ENCODE measurements at places on chromosomes 3 and 15.

DNA sequence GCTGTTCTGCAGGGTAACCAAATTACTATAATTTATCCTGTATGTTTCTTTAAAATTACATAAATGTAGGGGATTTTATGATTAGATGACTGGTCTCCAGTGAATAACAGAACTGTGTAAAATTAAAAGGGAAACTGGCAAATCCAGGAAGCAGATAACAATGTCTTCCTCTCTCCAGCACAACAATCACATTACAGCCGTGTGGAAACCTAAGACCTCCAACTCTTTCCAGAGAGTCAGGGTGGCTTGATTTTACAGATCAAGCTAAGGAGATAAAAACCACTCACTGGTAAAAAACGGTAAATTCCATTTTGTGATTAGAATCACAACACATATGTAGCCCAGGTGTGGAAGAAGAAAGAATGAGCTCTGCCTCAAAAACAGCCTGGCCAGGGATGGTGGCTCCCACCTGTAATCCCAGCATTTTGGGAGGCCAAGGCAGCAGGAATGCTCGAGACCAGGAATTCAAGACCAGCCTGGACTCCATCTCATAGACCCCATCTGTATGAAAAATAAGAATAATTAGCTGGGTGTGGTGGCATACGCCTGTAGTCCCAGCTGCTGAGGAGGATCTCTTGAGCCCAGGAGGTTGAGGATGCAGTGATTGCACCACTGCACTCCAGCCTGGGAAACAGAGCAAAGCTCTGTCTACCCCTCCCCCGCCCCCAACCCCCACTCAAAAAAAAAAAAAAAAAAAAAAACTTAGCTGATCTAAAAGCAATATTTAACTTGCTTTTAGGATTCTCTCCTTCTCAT, 29.0 kb downstream of the IL17RD start:
- no peak for DNase-seq

GRCh38 chr15:82297546-82297945, 34.9 kb downstream of the SAXO2 start:
- DNase-seq = no peak

DNA sequence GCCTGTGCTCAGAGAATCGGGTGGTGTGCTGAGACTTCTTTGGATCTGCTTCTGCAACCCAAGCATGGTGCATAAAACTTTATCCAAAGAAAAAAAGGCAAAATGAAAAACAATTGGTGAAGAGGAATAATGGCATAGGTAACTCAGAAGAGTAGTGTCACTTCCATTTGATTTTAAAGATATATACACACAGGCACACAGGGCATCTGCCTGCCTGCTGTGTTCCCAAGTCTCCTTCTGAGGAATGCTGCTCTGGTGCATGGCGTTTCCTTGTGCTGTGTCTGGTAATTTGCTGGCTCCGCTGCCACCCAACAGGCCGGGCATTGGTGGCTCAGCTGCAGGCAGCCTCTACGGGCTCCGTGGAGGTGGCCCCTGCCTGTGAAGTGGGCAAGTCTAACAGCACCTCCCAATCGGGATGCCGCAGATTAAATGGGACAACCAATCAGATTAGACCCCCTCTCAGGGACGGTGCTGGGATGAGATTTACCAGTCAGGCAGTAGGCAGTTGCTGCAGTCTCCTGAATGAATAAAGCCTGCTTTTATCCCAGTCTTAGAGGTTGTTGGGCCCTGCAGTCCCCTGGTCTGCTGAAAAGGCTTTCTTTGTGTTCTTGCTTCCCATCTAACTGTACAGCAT, 253.7 kb upstream of the RASGRP1 start:
- no peak for DNase-seq

- no peak for DNase-seq
These were observed 316.9 kb upstream of the ICE2 start for GRCh38 chr15:60795889-60796288.

DNA sequence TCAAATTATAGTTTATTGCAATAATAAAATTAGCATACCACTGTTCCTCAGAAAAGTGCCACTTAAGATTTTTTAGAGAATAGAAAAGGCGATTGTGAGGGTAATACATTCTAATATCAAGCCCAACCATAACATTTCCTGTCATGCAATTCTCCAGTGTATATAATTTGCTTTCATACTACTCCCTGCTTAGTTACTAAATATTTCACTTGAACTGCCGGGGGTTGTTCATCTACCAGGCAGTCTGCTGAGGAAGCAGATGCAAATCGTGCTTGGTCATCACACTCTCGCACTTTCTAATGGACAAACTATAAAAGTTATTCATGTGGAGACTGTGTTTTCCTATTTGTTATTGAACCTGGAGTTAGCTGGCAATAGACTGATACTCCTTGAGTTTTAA, 645.6 kb upstream of the CBLB start:
- DNase-seq = no peak

GRCh38 chr3:116553355-116553754, 108.1 kb upstream of the LSAMP start:
- no peak for DNase-seq

DNA sequence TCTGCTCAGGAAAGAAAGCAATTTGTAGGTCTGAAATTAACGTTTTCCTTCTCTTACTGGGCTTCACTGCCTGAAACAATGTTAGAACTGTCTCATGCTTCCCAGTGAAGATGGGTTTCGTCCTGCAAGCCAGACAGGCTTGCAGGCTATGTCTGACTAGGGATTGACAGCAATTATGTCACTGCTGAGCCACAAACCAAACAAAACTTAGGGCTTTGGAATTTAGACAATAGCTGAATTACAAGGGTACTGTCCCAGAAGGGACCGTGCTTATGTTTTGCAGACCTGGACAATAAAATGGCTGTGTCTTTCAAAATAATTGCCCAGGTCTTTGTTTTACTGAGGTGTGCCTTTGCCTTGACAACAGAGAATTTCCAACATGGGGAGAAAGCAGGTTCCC, 46.3 kb upstream of the CCDC80 start:
- no peak for DNase-seq

- DNase-seq = no peak
These were observed 6.3 kb upstream of the CCDC54 start for GRCh38 chr3:107370907-107371306.

DNA sequence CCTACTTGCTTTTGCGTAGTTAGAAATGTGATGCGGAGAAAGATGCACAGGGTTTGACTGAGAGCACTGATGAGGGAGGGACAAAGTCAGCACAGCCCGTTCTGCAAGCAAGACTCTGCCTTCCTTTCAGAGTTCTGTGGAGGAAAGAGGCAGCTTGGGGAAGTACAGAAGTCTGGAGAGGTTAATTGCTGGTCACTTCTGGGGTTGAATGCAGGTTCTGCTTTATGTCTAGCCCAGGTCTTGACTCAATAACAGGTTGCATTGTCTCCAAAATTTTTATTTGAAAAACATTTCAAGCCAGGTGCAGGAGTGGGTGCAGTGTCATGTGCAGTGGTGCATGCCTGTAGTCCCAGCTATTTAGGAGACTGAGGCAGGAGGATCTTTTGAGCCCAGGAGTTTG, 461.7 kb downstream of the NR2F2 start:
- no peak for DNase-seq

GRCh38 chr3:51522273-51522962, 16.1 kb upstream of the RAD54L2 start:
- no peak for DNase-seq

GRCh38 chr3:5007873-5008272, 28.6 kb downstream of the BHLHE40 start:
- DNase-seq = no peak

DNA sequence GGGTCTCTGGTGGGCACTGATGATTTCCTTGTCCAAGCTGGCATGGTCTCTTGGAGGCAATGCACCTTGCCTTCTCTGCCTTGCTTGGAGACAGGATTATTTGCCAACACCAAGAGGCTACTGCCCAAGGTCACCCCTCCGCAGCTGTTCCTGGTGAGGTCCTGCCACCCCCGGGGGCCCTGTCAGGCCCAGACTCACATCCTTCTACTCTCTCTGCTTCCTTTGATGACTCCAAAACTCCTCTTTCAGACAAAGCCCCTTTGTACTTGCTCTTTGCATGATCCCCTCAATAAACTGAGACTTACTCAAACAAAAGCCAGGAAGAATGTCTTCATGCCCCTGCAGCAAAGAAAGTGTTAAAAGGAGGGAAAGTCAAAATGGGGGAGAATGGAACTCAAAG, 137.7 kb downstream of the MEX3B start:
- no peak for DNase-seq

- DNase-seq = no peak
These were observed 7.6 kb upstream of the C3orf38 start for GRCh38 chr3:88142094-88142624.

DNA sequence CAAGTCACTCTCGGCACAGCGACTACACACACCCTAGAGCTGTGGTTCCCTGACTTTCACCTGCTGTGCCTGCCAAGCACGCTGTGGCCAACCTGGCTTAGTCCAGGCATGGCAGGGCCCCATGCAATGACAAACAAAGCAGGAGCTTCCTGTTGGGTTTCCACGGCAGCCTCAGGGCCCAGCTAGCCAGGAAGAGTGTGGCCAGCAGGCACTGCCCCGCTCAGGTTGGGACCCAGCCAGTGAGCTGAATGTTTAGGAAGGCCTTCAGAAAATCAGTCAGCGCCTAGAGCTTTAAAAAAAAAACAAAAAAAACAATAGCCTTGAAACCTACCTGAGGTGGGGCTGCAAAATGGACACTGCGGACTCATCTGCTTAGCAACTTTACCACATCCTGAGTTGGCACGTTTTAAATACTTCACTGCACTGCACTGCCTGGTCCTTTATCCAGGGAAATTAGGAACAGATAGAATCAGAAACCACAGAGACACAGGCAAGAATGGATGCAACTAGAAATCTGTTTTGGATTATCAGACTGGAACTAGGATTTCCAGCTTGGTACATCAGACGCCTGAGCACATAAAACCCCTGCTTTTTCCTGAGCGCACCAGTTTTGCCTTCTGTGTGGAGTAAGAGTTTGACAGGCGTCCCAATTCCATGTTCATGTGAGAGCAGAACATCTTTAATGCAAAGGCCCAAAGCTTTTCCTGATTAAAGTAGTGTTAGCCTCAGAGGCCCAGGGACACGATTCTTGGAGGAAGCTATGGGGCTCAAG, 36.2 kb upstream of the LDHAL6B start:
- peak; percentile 9 for DNase-seq

GRCh38 chr15:65209701-65210643, 1.3 kb downstream of the CILP start:
- no peak for DNase-seq

GRCh38 chr3:56758539-56758981, 43.2 kb downstream of the ARHGEF3 start:
- DNase-seq = no peak

- no peak for DNase-seq
These were observed 3.4 kb downstream of the PDZRN3 start for GRCh38 chr3:73621388-73621787.

- DNase-seq = no peak
These were observed 282.7 kb upstream of the MANF start for GRCh38 chr3:51102396-51102795.

- DNase-seq = peak; percentile 51
These were observed 131.1 kb downstream of the NUP210 start for GRCh38 chr3:13288732-13289718.

- DNase-seq = no peak
These were observed 85.0 kb upstream of the UBP1 start for GRCh38 chr3:33525232-33525631.

DNA sequence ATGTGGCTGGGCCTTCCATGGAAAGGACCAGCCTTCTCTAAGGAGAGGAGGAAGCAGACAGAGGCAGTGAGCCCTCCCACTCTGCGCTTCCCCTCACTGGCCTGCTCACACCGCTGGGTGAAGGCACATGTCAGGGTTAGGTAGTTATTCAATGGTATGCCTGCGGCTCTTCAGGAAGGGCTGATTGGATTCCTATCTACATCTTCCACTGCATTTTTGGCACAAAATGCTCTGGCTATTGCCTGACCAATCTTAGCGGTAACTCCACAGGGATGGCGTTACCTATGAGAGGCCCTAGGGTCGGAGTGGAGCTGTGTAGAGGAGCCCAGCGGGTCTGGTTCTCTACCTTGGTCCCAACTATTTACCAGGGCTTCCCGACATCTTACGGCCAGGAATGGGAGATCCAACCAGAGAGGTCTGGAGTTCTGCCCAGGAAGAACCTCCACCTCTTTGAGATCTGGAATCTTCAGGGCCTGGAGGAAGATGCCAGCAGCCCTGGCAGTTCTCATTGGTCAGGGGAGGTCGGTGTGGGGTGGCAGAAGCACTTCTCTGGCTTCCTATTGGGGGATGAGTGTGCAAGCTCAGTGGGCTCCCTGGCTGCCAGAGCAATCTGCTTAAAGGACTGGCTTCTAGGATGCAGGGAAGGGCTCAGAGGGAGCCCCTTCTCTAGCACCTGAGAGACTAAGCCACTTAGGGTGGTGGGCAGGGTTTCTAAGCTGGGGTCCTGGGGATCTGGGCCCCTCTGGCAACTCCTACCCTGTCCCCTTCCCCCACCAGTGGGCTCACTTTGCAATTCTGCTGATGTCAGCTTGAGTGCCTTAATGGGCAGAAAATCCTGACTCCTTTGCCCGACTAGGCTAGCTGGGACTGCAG, 24.3 kb downstream of the SNX33 start:
- DNase-seq = no peak

- no peak for DNase-seq
These were observed 6.8 kb downstream of the C3orf80 start for GRCh38 chr3:160232014-160232413.

DNA sequence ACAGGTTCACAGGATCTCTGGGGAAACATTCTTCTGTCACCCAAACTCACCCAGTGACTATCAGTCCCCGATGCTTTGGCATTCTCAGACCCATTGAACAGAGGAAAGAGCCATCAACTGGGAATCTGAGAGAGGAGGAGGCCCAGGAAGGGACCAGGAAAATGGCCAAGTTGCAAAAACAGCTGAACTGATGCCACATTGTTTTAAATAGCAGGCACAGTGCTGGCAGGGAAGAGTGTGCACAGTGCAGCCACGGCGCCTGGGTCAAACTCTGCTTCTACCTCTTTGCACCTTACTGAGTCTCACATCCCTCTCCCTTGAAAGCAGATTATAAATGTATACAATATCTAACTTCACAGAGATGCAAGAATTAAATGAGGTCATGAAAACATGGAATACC, 66.4 kb downstream of the SRGAP3 start:
- DNase-seq = no peak

DNA sequence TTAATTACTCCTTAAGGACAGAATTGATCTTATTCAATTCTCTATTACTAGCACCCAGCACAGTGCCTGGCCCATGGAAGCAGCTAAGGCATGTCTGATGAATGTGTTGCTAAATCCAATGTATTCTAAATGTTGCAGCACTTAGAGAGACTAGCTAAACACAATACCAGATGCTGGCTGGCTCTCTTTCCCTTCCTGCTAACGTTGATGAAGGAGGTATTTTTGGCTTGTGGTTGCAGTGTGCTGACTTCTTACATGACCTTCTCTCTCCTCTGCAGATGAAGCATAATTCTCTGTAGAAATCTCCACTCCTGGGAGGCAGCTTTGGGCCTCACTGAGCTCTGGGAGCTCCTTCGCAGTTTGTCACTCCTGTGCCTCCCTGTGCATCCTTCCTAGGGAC, 183.6 kb downstream of the PEX5L start:
- DNase-seq = no peak

DNA sequence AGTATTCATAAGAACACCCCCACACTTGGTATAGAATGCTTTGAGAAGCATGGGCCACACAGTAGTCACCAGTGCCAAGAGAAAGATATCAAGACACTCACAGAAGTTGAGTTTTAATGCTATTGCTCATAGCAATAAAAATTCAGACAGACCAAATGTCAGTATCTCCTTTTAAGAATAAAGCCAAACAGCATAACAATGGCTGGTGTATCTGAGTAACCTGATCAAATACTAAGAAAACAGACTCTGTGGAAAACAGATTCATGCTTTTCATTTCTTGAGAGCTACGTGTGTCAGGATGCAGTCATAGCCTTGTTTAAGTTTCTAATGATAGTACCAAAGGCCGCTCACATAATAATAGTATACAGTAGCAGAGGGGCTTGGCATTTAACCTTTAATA, 778.5 kb downstream of the MECOM start:
- DNase-seq = no peak
